ENCODE measurements at places on chromosomes 2 and 18.

DNA sequence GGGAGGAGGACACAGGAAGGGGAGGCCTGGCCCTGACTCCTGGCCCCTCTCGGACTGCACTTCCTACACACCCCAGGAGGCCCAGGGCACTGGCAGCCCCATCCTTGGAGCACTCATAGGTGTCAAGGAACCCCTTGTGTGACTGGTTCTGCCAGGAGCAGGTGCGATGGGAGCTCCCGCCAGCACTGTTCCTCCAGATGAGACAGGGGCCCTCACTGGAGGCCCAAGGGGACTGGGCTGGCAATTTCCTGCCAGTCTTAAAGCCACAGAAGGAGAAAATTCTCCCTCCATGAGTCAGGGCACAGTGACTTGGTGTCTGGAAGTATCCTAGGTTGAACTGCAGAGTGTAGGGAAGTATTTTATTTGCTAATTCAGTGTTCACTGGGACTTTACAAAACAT lies 42.8 kb upstream of the MAL start:
- DNase-seq, result no peak

GRCh38 chr18:65922103-65922502 lies 171.3 kb downstream of the CDH7 start:
- DNase-seq, result no peak

DNA sequence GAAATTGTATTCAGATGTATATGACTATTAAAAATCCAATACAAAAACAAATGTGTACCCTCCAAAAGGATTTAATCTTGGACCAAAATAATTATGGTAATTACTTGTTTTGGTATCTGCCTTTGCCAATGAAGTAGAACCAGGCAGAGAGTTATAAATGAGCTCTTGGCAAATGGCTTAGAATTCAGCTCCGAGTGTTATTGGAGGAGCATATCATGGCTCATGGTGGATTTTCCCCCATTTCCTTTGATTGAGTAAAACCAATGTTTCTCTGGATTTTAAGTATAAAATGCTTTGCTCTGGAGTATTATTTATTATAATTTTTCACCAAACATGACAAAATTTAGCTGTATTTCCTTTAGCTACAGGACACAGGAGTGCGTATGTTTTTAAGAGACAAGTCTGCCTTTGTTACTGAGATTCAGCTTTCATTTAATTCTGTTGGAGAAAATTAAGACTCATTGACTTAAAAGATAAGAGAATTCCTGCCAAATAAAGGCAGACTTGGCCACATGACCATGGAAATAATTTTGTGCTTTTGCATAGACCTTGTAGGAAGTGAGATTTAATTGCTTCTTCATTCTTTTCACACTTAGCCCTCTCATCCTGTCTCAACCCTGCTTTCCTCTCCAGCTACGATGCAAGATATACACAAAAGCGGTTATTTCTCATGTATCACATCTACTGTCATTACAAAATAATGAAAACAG lies 281.0 kb upstream of the SOX11 start:
- peak; percentile 25 for DNase-seq

DNA sequence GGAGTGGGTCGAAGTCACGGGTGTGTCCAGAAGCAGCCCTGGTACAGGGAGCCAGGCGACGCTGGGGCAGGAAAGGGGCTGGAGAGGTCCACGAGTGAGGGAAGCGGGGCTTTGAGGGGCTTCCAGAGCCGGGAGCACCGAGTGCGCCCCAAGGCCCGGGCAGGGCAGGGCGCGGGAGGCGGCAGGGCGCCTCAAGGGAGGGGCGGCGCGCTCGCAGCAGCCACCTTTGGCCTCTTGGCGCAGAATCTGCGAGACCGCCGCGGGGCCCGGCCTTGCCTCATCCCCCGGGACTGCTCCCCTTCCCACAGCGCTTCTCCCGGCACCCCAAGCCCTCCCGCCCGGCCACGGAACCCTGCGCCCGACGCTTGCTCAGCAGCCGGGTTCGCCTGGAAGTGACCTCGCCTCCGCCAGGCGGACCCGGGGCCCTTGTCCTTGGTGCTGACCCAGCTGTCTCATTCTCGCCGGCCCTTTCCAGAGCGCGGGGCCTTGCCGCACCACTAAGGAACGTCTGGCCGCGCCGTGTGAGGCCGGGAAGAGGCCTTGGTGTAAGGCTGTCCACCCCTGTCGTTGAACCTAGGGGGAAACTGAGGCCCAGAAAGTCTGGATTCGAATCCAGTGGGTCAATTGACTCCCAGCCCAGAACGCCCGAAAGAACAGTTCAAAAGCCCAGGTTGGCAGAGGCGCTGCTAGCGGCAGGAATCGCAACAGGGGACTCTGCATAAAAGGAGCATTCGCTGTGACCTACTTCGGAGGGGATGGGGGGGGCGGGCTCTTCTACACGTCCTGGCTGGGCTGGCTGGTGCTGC lies 584 bp upstream of the DNER start:
- DNase-seq, result peak; percentile 46

- peak; percentile 64 for DNase-seq
These were observed 108.7 kb upstream of the KCTD1 start for GRCh38 chr18:26656944-26657536.

DNA sequence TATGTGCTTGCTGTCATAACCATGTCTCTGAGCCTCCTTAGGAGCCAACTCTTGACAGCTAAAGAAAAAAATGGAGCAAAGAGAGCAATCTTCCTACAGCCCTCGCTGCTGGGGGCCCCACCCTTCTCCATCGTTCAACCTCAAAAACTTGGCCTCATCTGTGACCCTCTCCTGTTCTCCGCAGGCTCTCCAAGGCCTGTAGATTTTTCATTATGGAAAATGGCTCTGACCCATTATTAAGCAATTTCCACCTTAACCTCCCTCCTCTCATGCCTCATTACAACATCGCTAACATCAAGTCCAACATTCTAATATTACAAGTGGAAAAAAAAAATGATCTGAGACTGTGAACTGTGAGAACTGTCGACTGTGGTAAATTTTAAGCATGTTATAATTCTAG lies 98.7 kb downstream of the SLC8A1 start:
- no peak for DNase-seq

GRCh38 chr18:44927127-44927849 lies 246.6 kb downstream of the SETBP1 start:
- DNase-seq, result no peak

DNA sequence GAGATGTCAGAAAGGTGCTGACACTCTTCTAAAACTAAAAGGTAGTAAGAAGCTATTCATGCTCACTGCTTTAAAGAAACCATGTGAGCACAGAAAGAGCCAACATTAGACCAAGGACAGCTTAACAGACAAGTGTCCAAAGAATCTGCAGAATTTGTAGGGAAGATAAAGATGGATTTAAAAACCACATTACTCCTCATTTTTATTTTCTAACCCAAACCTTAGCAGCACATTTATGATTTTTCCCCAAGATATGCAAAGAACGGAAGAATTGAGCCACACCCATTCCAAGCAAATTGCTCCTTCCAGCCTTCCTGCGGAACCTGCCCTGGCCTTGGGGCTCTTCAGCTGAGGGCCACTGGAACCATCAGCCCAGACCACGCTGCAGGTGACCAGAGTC lies 26.9 kb downstream of the MBP start:
- no peak for DNase-seq

- no peak for DNase-seq
These were observed 55.2 kb downstream of the METTL4 start for GRCh38 chr18:2515908-2516625.

- DNase-seq, result no peak
These were observed 234.5 kb downstream of the METTL4 start for GRCh38 chr18:2336690-2337392.

DNA sequence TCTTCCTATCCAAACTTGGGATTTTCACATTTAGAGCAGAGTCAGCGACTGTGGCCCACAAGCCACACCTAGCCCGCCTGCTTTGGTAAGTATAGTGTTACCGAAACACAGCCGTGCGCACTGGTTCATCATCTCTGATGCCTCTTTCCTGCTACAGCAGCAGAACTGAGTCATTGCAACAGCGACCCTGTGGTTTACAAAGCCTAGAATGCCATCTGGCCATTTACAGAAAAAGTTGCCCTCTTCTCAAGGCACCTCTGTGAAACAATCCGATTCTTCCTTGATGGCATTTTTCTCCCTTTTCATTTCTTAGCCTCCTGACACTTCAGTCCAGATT lies 10.7 kb upstream of the IAH1 start:
- no peak for DNase-seq

GRCh38 chr2:65432227-65433190 lies at the start of gene SPRED2:
TSS of gene SPRED2 (minus strand) at chr2:65432599. CDS start at chr2:65431987, 612 bp downstream.
- DNase-seq, result peak; percentile 76

DNA sequence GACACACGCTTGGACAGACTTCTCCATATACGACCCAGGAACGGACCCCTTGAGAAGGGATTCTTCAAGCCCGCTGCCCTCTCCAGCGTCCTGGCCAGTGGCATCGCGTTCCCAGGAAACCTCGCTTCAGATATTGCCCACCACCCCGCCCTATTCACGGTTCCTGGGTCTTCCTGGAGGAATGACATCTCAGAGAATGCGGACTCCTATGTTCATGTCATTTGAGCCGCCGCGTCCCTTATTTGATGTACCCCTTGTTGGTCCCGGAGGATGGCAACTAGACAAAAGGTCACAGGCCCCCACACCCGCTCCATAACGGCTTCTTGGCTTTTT lies 588 bp upstream of the CCDC93 start:
- DNase-seq, result no peak

- DNase-seq, result no peak
These were observed 72.6 kb downstream of the PLEKHM3 start for GRCh38 chr2:207952564-207953345.

DNA sequence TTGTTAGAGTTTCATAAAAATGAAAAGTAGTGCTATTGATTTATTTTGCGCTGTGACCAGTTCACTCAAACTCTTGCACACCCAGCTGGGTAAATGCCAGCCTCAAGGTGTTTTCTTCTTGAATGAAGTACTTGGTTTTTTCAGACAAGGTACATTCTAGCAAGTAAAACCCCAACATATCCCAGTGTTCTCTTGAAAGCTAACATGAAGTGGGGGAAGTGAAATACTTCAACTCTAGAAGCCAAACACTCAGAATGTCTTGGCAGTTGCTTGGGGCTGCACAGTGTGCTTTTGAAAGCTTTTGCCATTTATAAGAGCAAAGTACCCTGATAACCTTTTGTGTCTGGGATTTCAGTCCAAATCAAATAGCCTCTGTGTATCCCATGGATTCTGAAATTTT lies 13.4 kb downstream of the NPAS2 start:
- no peak for DNase-seq

- DNase-seq, result no peak
These were observed 76.0 kb downstream of the CBLN2 start for GRCh38 chr18:72468021-72468710.

- DNase-seq, result no peak
These were observed 230.4 kb downstream of the SP3 start for GRCh38 chr2:173734797-173735196.

- DNase-seq, result no peak
These were observed 21.6 kb downstream of the PTPN2 start for GRCh38 chr18:12862467-12862866.

- DNase-seq, result no peak
These were observed 172.7 kb upstream of the ARL4C start for GRCh38 chr2:234669621-234670020.

GRCh38 chr2:23926290-23926749 lies 603 bp downstream of the ATAD2B start:
- no peak for DNase-seq

- no peak for DNase-seq
These were observed 230.4 kb upstream of the AGAP1 start for GRCh38 chr2:235263205-235264120.

DNA sequence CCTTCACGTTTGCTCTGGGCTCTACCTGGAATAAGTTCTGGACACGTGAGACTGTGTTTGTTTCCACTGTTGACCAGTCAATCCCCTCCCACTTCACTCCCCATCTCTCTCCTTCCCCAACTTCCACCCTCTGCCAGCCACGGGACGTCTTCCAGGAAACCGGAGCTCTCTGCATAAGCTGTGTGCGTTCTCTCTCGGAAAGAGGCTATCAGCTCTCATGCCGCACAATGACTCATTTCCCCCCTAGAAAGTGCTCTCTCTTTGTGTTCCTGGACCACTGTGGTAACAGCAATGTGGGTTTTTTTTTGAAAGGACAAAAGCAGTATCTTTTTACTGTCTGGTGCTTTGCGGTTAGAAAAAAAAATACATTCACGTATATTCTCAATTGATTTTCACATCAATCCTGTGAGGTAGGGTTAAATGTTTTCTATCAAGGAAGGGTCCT lies 10.2 kb downstream of the PROKR1 start:
- DNase-seq, result no peak

DNA sequence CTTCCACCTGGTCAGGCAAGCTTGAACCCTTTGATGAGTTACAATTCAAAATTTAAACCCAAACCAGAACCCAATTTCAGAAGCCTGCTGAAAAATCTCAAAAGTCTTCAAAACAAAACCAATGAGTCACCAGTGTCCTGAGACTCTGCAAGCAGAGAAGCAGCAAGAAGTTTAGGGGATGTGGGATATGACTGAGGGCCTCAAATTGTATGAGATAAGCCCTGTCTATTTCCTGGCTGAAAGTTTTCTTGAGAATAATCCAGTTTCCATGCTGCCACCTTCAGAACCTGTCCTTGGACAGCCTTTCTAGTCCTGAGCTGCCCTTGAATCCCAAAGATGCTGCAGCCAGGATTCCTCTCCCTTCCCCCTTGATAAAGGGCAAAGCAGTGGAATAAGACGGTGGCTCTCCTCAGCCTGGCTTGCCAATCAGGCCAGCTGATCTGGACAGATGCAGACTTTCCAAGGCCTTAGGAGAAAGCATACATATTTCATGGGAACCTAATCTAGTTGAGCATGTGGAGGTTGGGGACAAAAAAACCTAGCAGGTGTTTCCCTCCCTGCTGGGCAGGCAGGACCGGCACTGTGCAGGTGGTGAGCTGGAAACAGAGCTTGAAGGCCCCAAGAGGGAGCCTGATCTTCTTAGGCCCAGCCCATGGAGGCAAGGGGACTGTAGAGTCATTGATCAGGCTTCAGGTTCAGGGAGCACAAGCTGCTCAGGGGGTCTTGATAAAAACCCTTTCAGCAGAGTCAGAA lies 278.0 kb upstream of the MGAT5 start:
- DNase-seq, result no peak

- no peak for DNase-seq
These were observed 917 bp downstream of the MPPE1 start for GRCh38 chr18:11906926-11907874.

Data from NCI-H1092 treated with DMSO at 0.1 percent for 48 hours (cell line).